OCI-LY7 (cell line): ENCODE measurements at places on chromosomes 12 and 14. TPM values are rescaled to one million over a fixed set of nuclear protein-coding genes. Genes with fewer than 3 reads are reported as not detected.

DNA sequence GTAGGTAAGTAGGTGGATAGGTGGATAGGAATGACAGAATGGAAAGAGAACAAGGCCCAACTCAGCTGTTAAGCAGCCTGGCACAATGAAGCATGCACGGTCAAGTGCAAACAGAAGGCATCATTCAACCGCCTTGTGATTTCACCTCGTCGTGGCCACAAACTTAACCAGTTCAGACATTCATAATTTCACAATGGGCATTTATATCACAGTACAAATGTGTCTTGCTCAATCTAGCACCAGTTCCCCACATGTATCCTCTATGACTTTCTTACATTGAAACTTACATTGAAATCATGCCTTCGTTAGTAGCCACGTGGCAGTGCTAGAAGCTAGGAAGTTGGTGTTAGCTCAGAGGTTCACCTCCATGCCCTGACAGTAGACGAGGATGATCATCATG, 207.5 kb downstream of the ETV6 start:
- no peak for DNase-seq

GRCh38 chr14:22837750-22838538, 1.6 kb downstream of the MMP14 start:
- DNase-seq = no peak

DNA sequence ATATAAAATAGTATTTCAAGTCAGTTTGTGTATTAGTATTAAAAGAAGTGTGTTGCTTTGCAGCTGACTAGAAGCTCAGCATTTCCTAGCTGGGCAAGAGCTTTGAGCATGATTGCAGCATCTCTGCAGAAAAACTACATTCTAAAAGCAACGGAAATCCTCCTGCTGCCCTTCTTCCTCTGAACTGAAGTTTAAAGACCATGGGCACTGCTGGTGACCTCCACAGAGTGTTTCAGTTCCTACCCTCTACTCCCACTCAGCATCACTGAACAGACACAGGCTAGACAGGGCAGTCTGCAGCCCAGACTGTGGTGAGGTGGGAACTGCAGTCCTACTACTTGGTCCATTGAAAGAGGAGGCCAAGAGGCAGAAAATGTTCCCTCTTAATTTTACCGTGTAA, 59.0 kb downstream of the FAR2 start:
- DNase-seq = no peak

DNA sequence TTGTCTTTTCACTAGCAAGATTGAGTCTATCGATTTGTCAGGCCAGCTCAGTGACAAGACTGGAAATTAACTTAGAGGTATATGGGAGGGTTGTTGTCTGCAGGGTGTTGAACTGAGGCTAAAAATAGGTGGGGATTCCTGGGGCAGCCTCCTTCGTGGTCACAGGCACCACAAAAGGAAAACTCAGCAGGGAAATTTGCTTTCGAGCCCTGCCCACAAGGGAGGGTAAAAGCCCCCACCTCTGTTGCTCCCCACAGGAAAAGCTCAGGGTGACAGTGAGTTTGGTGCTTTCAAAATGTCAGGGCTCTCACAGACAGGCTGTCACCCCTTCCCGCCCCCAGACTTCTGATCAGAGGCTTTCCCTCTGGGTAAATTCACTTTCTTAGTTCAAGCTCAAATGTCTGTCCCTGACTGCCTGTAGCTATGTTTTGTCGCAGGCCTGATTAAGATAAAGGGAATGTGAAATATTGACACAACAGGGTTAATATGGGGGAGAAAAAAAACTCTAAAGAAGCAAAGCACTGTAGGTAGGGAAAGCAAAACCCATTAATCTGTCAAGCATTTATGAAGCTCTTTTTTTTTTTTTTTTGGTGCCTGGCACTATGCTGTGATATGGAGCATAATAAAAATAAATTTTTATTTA, 11.7 kb upstream of the NFKBIA start:
- no peak for DNase-seq

DNA sequence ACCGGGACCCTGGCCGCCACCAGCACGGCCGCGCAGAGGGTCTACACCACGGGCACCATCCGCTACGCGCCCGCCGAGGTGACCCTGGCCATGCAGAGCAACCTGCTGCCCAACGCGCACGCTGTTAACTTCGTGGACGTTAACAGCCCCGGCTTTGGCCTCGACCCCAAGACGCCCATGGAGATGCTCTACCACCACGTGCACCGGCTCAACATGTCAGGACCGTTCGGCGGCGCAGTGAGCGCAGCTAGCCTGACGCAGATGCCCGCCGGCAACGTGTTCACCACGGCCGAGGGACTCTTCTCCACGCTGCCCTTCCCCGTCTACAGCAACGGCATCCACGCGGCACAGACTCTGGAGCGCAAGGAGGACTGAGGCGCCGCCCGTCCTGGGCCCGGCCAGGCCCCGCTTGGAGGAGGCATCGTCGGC, 150.1 kb downstream of the EGLN3 start:
- DNase-seq = no peak

- DNase-seq = no peak
These were observed 143.4 kb upstream of the C14orf180 start for GRCh38 chr14:104436047-104436591.

GRCh38 chr12:79690142-79690637, 574 bp downstream of the PAWR start:
- no peak for DNase-seq

DNA sequence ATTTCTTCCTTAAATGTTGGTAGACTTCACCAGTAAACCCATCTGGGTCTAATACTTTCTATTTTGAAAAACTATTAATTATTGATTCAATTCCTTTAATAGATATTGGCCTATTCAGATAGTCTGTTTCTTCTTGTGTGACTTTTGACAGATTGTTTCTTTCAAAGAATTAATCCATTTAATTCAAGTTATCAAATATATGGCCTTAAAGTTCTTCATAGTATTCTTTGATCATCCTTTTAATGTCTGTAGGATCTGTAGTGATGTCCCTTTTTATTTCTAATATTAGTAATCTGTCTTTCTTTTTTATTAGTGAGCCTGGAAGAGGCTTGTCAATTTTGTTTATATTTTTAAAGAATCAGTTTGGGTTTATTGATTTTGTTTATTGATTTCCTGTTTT, 190.0 kb downstream of the SLC38A4 start:
- no peak for DNase-seq

DNA sequence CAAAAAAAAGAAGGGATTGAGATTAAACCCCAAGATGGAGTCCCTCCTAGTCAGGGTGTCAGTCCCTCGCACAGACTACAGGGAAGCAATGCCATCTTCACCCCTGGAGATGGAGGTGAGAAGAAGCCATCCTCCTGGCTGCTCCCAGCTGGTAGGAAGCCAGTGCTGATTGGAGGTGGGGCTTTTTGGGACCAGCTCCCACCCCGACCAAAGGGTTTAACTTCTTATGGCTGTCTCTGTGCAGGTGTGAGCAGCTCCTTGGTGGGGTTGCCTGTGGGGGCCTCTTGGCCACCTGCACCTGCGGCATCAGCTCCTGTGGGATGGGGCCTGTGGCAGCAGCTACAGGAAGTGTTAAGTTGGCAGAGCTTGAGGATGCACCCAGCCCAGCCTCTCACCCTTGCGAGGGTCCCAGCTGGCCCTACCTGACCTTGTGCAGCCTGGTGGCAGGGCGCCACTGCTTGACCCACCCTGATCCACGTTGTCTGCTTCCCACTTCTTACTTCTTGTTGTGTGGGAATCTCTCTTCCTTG, 3.8 kb upstream of the KRT86 start:
- no peak for DNase-seq

GRCh38 chr14:65937079-65937959, 524.8 kb downstream of the FUT8 start:
- no peak for DNase-seq

DNA sequence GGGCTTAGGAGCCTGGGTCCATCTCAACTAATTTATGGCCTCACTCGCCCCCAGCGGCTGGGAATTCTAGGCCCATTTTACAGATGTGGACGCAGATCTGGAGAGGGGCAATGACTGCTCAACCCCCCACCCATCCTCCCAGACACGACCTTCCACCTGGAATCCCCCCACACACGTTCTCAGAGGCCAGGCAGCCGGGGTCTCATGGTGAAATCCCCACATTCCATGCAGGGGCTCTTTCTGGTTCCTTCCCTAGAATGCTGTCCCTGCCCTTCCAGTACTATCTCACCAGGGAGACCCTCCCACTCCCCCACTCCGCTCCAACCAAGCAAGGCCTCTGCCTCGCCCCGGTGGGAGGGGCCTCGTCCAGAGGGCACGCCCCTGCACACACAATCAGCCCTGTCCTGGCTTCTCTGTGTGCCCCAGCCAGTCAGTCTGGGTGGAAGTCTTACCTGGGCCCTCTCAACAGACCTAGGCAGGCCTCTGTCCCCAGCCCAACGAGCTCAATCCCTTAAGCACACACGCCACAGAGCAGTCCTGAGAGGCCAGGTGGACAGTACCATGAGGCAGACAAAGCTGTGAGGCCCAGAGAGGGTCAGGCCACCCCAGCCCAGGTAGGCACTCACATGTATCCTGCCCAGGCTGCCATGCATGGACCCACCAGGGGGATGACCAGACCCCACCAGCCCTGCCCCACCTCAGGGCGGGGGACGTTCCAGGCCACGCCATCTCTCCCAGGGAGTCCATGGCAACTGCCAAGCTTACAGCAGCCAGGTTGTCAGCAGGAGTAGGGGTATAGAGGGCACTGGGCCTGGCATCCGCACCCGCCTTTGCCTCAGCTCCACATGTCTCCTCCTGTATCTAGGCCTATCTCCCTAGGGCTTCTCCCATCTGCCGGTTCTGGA, 1.3 kb upstream of the ANKRD9 start:
- peak; percentile 43 for DNase-seq

GRCh38 chr12:120215766-120216735, 15.1 kb upstream of the RPLP0 start:
- no peak for DNase-seq

DNA sequence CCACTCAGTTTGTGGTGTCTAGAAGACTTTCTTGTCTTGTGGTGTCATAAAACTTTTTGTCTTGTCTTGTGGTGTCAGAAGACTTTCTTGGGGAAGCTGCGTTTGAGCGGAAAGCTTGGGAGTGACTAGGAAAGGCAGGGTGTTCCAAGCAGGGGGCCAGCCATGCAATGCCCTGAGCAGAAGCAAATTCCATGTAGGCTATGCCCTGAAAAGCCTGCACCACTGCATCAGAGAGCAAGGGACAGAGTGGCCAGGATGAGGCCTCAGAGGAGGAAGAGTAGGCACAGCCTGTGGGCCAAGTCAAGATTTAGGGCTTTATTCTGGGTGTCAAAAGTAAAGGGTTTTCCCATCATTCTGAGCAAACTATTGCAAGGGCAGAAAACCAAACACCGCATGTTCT, 14.5 kb downstream of the KRT8 start:
- no peak for DNase-seq

GRCh38 chr14:50103558-50103957, 12.8 kb downstream of the VCPKMT start:
- no peak for DNase-seq

DNA sequence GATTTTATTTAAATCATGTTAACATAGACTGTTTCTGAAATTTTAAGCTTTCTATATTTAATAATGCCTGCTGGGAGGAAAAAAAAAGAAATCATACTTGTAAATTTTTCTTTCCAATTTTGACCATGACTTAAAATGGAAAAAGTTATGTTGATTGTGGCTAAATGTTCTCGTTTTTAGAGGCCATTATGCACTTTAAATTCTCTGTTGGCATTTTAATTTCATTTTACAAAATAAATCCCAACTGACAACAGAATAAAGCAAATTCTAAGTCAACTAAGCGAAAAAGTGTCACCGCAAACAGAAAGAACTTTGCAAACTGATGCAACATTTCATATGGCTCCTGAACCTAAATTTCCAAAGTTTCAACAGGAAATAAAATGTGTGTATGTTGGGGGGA, 74.8 kb upstream of the G2E3 start:
- no peak for DNase-seq

GRCh38 chr12:44497044-44497443, 379.1 kb downstream of the NELL2 start:
- DNase-seq = peak; percentile 12

- no peak for DNase-seq
These were observed 2.2 kb downstream of the ZC3H10 start for GRCh38 chr12:56120158-56120846.

DNA sequence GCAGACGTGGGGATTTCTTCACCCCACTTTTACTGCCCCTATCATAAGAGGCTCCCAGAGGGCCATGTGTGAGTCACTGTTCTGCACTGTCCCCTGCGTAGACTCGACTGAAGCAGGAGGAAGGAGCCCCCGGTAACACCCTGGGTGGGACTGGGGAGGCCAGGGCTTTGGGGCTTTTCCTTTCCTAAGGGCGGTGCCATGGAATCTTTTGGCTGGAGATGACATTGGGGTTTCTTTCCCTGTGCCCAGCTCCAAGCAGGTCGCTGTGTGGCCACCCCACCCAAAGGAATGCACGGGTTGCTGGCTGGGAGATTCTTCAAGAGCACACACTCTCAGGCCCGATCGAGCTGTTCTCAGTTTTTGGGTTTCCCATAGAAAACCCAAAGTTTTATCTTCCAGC, 62.3 kb upstream of the RIN3 start:
- no peak for DNase-seq

GRCh38 chr14:30996892-30997659, 28.4 kb upstream of the AP4S1 start:
- no peak for DNase-seq

DNA sequence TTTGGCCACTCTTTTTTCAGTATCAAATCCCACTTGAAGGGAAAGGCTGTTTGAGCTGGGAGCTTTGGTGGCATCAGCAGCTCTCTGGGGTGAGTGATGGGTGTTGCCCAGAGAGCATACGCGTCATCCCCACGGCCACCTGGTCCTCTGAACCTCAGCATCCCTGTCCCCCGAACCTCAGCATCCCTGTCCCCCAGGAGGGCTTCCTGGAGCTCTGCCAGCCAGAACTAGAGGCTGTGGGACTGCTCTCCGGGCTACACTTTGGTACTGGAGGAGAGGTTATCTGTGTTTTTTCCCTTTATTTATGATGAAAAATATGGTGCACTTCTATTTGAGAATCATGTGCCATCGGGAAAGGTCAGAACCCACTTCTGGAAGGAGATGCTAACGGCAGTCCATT, 131.5 kb upstream of the RTL1 start:
- no peak for DNase-seq

DNA sequence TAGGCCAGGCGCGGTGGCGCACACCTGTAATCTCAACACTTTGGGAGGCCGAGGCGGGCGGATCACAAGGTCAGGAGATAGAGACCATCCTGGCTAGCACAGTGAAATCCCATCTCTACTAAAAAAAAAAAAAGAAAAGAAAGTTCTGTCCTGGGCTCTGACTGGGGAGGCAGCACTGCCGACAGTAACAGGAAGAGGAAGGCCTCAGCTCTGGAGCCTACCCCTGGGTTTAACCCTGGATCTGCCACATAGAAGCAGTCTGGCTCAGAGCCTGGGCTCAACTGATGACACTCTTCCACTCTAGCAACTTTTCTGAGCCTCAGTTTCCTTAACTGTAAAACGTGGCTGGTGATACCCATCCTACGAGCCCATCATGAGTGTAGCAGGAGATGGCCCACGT, 60.5 kb downstream of the ACTN1 start:
- no peak for DNase-seq

GRCh38 chr14:99391671-99392070, 89.0 kb downstream of the SETD3 start:
- no peak for DNase-seq

GRCh38 chr14:85024931-85025330, 505.0 kb upstream of the FLRT2 start:
- DNase-seq = no peak

Gene ENTPD5
- 18.1 and 20.8 TPM in 2 replicates for total RNA-seq

Gene TAS2R14
- 2.4 and 2.8 TPM in 2 replicates for total RNA-seq

Gene TAS2R43
- 3.0 and 3.1 TPM in 2 replicates for total RNA-seq

Gene SLC10A1
- total RNA-seq = not detected in 2 replicates

Gene RBP5
- total RNA-seq = 0.70 and 1.4 TPM in 2 replicates

Gene ADAM21
- total RNA-seq = not detected in 2 replicates

Gene VDR
- total RNA-seq = 1.9 and 2.4 TPM in 2 replicates

Gene KLRD1
- total RNA-seq = 0.04 and 0.18 TPM in 2 replicates

Gene TNS2
- total RNA-seq = 1.3 and 1.6 TPM in 2 replicates

Gene CAPZA3
- total RNA-seq = not detected in 2 replicates
